Fibroblast of lung (primary cell): ENCODE measurements at places on chromosomes 4 and X. TPM values are rescaled to one million over a fixed set of nuclear protein-coding genes. Genes with fewer than 3 reads are reported as not detected.

- no peaks in the 10 kb centered on the region for H3K27me3 ChIP-seq
- peak; percentile 62 for DNase-seq
- H3K4me3 ChIP-seq: no peak overlapping the region
- H3K36me3 ChIP-seq: no peaks in the 10 kb centered on the region
- H3K4me1 ChIP-seq: no peaks in the 10 kb centered on the region
Measured at GRCh38 chr4:40811956-40812355, 62.2 kb downstream of the NSUN7 start.

DNA sequence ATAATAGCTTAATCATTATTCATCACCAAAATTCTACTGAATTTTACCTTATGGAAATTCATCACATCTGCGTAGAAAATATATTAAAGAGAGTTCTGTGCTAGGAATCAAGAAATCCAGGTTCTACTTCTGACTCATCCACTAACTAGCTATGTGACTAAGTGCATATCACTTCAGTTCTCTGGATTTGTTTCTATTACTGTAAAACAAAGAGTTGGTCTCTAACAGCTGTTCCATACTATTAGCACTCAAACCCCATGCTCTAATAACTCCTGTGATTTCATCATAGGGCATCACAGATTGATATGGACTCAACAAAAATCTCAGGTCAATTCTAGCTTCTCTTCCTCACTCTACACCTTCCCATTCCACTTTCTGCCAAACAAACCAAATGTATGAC, 572.0 kb downstream of the INPP4B start:
- peak overlapping the region; percentile 55 for H3K27ac ChIP-seq
- H3K27me3 ChIP-seq: no peaks in the 10 kb centered on the region
- H3K36me3 ChIP-seq: no peaks in the 10 kb centered on the region
- H3K4me3 ChIP-seq: no peak overlapping the region
- peak; percentile 91 for DNase-seq

AREG gene
- total RNA-seq: 1.5 and 2.0 TPM in 2 replicates

DNA sequence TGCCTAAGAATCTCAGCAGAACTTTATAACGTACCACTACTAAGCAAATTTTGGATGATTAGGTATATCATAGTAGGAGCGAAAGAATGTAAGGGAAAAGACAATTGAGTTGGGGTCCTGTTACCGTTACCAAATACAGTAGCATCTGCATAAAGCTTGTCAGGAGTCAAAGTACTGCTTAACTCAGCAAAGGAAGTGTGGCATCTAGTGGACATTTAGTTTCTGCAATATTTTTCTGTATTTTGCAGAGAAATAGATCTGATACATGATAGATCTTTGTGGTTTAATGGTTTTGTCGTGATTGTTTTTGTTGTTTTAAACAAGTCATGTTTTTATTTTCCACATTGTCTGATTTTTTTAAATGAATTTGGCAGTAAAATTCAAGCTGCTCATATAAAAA, 81.0 kb upstream of the SMARCAD1 start:
- peak; percentile 5 for DNase-seq
- H3K27ac ChIP-seq: no peak overlapping the region
- no peaks in the 10 kb centered on the region for H3K27me3 ChIP-seq
- H3K4me1 ChIP-seq: no peaks in the 10 kb centered on the region

- H3K27me3 ChIP-seq: no peaks in the 10 kb centered on the region
- no peak for DNase-seq
- no peaks in the 10 kb centered on the region for H3K36me3 ChIP-seq
- no peak overlapping the region for H3K4me3 ChIP-seq
Measured at GRCh38 chrX:69374569-69374968, 129.6 kb upstream of the NALF2 start.
